Neuronal stem cell (in vitro differentiated cells): ENCODE measurements at places on chromosomes 3 and 15.

GRCh38 chr3:107684431-107684925 is 161.7 kb downstream of the BBX start:
- DNase-seq = no peak

- DNase-seq = no peak
Observed at GRCh38 chr3:89947337-89947954, 840.0 kb downstream of the EPHA3 start.

DNA sequence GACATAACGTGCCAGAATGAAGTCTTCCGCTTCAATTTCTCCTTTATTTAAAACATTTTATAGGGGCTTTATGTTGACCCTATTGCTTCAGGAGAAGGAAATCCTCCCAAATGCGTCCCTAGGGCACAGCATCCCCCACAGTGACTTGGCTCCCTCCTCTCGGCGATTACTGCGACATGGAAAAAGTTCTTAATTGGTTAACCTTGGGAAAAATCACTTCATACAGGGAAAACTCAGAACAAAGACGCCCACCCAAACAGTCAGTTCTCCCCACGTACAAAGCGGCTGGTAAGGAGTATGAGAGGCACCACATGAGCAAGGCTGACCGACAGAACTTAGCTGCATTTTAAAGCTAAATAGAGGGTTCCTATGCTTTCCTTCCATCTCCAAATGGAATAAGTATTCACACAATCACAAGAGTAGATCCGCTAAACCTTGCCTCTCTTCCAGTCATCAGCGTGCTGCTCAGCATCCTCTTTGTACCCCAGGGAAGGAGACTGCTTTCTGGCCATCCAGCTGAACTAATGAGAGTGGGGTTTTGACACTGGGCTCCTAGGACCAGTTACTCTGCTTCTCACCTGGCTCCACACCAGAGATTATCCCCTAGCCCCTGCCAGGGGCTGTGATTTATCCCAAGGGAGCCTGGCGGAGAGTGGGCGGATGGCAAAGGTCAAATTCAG is 415.3 kb upstream of the WNT5A start:
- no peak for DNase-seq

- DNase-seq = no peak
Observed at GRCh38 chr3:78174821-78175220, 1134.9 kb downstream of the ROBO2 start.

- DNase-seq = no peak
Observed at GRCh38 chr3:48436477-48436787, 3.5 kb downstream of the CCDC51 start.

GRCh38 chr3:191135175-191135574 is 63.9 kb upstream of the OSTN start:
- no peak for DNase-seq

DNA sequence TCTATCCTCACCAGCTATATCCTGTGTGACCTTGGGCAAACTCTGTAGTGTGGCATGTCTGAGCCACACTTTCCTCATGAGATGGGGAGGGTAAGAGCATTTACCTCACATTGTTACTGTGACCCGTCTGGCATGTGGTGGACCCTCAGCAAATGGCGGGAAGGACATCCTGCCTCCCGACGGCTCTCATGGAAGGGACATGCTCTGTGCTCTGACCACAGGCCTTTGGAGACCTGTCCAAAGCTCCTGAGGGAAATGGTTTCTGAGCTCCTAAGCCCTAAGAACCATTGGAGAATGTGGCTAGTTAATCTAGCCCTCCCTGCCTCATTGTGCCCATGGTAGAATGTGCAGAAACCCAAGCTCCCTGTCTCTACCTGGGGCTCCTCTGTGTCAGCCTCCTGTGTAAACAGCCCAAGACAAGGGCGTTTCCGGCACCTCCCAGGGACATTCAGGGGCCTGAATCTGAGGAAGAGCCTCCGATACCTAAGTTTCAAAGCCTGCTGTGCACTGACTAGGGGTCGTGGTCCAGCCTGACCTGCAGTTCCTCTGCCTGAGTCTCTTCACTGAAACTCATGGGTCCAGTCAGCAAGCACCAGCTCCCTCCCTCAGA is 29.0 kb downstream of the XYLB start:
- DNase-seq = no peak

GRCh38 chr3:141406265-141406664 is 38.0 kb downstream of the ZBTB38 start:
- no peak for DNase-seq

DNA sequence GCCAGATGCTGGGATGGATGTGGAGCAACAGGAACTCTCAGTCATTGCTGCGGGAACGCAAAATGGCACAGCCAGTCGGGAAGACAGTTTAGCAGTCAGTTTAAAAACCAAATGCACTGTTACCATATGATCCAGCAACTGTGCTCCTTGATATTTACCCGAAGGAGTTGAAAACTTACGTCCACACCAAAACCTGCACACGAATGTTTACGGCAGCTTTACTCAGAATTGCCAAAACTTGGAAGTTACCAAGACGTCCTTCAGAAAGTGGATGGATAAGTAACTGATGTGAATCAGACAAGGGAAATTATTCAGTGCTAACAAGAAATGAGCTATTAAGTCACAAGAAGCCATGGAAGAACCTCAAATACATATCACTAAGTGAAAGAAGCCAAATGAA is 36.1 kb upstream of the SLC41A3 start:
- no peak for DNase-seq

GRCh38 chr3:128040660-128041059 is 11.6 kb upstream of the SEC61A1 start:
- no peak for DNase-seq

DNA sequence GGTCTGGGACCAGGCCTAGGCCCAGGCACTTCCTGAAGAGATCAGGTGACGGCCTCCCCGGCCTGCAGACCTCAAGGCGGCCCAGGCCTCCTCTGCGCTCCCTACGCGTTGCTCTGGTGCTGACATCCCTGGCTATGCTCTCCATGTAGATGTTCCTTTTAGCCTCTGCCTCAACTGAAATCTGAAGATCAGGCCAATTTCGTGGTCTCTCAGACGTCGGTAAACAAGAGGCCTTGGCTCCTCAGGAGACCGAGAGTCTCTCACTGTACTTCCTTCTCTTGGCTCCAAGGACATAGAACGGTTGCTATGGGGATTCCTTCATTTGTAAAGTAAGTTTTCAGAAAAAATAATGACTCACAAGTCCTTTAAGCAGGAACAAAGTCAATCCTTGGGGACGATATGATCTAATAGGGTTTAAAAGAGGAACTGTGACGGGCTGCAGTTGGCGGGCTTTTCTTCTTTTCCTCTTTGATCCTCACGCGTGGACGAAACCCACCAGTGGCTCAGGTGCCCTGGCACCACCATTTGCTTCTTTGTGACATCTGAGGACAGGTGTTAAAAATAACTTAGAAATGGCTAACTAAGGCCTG is 55.6 kb upstream of the CGNL1 start:
- DNase-seq = no peak

- DNase-seq = no peak
Observed at GRCh38 chr15:89303986-89304385, 30.6 kb downstream of the POLG start.

GRCh38 chr3:41159588-41160189 is 39.6 kb upstream of the CTNNB1 start:
- no peak for DNase-seq

DNA sequence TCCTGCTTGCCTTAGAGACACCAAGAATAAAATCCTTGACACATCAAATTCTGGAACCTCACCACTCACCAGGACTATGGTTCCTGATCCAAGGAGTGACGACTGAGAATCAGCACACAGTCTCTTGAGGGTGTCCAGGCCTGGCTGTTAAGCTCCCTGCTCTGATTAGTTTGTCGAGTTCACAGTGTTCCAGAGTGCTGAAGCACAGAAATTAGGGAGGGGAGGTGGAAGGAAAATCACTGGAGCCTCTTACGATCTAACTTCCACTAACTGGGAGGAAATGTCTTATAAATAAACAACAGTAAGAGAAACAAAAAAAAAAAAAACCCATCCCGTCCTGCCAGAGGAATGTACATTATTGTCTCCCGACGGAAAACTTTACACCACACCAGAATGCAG is 330.2 kb downstream of the TIGIT start:
- DNase-seq = no peak

- no peak for DNase-seq
Observed at GRCh38 chr3:22714749-22715148, 488.4 kb upstream of the UBE2E2 start.

DNA sequence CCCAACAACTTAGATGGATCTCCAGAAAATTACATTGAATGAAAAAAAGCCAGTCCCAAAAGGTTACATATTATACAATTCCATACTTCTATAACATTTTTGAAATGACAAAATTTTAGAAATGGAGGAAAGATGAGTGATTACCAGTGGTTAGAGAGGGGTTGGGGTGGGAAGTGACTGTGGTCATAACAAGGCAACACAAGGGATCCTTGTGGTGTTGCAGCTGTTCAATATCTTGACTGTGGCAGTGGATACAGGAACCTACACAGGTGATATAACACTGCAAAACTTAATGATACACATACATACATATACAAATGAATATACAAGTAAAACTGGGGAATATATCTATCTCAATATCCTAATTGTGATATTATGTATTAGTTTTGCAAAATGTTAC is 9.6 kb downstream of the GOLGB1 start:
- no peak for DNase-seq

GRCh38 chr3:194357681-194358080 is 6.6 kb upstream of the CPN2 start:
- no peak for DNase-seq

DNA sequence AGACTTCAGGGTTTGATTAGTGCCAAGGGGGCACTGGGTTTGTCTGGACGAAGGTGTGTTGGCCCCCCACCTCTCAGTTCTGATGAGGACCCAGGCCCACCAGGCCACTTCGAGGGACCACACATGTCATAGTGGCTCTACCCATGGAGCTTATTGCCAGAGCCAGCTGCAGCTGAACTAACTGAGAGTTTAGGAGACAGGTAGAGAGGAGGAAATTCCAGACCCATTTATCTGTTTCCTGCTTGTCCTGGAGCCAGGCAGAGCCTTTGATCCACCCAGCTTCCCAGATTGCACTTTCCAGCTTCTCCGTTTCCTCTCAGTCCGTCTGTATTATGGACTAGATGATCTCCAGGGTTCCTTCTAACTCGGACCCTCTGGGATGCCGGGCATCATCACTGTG is 20.9 kb downstream of the SLC24A1 start:
- no peak for DNase-seq

DNA sequence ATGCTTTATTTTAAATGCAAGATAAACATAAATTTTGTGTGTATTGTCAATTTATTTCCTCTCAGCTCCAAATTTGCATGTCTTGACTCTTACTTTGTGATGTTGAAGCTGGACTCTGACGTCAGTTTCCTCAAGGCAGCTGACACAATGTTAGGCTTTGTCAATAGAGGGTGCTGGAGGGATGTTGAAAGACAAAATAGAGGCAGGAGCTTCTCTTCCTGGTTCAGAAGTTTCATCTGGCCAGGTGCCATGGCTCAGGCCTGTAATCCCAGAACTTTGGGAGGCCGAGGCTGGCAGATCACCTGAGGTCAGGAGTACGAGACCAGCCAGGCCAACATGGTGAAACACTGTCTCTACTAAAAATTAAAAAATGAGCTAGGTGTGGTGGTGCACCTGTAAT is 408.6 kb downstream of the GBE1 start:
- no peak for DNase-seq

DNA sequence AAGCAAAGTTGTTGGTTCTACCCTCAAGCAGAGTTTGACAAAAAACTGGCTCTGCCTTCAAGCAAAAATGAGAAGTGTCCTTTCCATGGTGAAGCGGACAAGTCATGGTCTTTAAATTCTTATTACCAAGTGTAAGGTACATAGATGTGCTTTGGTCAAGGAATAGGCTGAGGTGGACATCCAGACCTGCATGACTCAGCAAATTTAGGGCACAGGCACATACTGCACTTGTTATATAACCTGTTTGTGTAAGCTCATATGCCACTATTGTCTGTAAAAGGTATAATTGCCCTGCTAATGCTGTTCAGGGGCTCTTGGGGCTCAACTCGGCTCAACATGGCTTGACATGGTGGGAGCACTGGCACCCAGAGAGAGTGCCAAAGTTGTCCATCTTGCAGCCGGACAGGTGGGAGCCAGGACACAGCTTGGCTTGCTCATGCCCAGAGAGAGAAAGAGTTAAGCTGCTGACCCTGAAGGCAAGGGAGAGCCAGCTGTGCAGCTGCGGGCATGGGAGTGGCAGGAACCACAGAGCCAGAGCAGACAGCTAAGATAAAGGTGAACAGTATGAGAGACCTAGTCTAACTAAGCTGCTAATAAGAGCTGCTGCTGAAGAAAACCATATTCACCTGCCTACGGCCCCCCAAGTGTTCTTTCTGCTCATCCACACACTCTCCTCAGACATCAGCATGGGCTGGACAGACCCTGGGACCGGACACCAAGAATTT is 17.7 kb downstream of the MCCC1 start:
- DNase-seq = no peak

- no peak for DNase-seq
Observed at GRCh38 chr3:60898321-60898720, 352.9 kb downstream of the FHIT start.

DNA sequence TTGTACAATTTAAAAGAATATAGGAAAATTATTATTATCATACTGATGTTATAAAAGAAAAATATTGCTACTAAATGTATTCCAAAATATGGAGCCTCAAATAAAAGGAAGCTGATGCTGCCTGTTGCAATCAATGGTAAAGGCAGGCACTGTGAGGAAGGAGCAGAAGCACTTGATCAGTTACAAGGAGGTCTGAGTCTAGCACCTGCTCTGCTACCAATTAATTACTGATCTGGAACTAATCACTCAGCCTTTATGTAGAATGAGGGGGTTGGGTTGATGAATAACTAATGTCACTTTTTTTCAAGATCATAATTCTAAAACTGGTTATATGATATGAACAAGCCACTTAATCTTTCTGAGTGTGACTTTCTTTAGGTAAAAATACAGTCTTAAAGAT is 5.5 kb downstream of the ADGRG7 start:
- DNase-seq = no peak

- DNase-seq = no peak
Observed at GRCh38 chr15:80011596-80011995, 40.6 kb upstream of the BCL2A1 start.

- no peak for DNase-seq
Observed at GRCh38 chr3:152039887-152040286, 166.4 kb downstream of the SUCNR1 start.

GRCh38 chr3:170180079-170180907 is 1.2 kb downstream of the PHC3 start:
- no peak for DNase-seq

GRCh38 chr3:11288786-11289637 is 16.8 kb downstream of the ATG7 start:
- DNase-seq = no peak
